ENCODE measurements at places on chromosomes 2 and 18.

GRCh38 chr2:232242316-232242715, 136.2 kb upstream of the ALPP start:
- no peak for DNase-seq

GRCh38 chr2:30789670-30790210, 17.5 kb downstream of the CAPN13 start:
- no peak for DNase-seq

DNA sequence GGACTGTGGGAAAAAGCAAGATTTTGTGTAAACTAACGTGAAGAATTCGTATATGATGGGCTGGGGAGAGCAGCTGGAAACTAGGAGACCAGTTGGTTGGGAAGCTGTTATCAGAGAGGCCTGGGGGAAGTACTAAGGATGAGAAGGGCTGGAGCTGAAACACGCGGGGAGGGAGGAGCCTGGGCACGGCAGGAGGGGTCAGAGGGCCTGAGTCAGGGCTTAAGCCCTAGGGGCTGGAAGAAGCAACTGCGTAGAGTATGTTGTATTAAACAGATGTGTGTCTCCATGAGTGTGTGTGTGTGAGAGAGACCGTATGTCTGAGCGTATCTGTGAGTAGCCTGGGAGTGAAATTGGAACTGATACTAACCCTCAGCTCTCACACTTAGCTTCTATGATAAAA, 8.4 kb downstream of the POMC start:
- DNase-seq: no peak

DNA sequence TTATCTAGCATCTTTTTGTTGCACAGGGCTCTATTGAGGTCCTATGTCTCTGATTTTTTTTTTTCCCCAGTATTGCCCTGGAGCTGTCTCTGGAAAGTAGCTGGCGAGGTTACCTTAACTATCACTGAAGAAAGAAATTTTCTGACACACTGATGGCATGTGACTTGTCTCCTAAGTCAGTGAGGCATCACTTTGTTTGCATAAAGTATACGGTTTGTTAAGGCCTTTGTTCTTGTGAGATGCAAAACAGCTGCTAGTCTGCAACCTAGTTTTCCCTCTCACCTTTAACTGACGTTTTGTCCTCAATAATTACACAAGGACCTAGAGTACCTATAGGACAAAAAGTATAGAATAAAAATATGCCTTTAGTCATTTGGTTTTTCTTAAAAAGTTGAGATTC, 41.8 kb downstream of the UBXN4 start:
- DNase-seq: no peak

Data from DMS 273 treated with DMSO at 0.1 percent for 48 hours (cell line).